ENCODE measurements at places on chromosomes 4 and X.

- no peak for DNase-seq
Measured at GRCh38 chr4:82891707-82892466, 934 bp upstream of the SEC31A start.

- no peak for DNase-seq
Measured at GRCh38 chr4:149166365-149166764, 649.3 kb downstream of the IQCM start.

DNA sequence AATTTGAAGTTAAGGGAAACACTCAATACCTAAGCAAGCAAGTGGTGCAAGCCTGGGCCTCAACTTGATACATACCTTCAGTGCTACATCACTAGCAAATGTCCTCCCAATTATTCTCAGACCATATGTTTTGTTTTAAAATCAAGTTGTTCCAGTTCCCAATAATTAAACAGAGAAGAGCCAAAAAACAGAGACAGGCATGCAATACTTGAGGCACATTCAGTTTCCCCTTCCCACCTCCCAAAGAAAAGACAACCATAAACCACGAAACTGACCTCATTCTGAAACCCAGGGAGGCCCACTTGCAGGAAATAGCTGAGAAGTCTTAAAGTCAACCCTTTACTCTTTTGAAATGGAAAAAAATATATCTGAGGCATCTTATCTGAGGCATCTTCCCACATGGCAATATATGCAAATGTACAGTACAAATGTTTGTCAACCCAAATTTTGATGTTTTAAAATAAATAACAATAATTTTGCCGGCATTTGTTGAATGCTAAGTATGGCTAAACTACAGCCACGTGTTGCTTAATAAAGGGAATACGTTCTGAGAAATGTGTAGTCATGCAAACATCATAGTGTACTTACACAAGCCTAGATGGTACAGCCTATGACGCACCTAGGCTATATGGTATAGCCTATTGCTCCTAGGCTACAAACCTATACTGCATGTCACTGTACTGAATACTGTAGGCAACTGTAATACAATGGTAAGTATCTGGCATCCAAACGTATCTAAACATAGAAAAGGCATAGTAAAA lies 147.5 kb downstream of the TSPAN5 start:
- DNase-seq: no peak

DNA sequence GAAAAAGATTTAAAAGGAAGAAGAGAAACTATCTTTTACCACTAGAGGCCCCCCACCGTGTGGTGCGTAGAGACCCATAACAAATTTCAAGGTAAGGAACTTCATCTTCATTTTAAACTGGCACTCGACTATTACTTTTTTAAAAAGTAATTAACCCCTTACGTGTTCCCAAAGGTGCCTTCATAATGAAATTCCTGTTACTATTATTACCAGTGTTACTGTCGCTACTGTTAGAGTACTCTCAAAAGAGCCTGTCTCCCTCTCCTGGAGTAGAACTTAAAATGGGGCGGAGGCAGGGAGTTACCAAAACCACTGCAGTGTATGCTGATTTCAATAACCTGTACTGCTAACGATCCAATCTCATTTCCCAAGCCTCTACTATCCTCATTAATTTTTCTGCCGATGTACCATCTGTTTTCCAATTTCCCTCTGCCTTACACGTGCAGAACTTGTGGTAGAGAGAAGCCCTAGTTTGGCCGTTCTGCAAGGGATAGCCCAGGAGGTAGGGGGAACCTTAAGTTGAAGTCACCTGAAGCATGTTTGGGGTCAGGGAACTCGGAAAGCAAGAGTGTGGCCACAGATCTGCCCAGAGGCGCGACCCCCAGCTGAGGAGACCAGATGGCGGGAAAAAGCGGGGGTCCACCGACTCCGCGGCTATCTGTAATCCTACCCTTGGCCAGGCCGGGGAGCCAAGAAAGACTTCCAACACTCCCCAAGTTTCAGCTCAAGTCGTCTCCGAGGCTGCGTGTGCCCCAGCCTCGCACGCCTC lies 720 bp upstream of the STK26 start:
- no peak for DNase-seq

DNA sequence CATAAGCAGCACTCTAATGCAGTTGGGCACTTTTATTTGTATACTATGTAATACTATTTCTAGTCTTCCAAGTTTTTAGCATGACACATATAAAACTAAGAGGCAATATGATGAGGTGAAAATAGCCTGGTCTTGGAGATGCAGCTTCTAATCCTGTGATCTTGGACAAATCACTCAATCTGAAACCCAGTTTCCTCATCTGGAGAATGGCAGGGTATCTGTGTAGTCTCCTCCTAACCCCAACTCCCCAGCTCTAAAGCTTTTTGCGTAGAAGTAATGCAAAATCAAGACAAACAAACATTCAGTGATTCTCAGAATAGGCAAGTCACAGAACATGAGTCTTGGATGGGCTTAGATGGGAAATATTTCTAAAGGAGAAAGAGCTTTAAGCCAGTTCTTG lies 36.7 kb upstream of the IL21 start:
- no peak for DNase-seq

DNA sequence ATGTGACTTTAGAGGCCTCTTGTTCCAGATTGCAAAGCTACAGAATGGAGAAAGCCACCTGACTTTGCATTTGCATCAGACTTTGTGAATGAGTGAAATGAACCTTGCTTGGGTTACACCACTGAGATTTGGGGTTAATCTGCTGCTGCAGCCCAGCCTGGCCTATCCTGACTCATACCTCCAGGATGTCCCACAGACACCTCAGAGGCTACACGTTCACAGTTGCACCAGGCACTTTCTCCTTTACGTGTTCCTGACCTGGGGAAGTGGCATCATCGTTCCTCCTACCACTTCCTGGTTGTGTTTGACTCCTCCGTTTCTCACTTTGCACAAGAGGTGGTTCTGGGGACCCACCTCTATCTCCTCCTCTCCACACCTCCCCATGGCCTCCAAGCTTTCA lies 9.2 kb upstream of the SORCS2 start:
- no peak for DNase-seq

DNA sequence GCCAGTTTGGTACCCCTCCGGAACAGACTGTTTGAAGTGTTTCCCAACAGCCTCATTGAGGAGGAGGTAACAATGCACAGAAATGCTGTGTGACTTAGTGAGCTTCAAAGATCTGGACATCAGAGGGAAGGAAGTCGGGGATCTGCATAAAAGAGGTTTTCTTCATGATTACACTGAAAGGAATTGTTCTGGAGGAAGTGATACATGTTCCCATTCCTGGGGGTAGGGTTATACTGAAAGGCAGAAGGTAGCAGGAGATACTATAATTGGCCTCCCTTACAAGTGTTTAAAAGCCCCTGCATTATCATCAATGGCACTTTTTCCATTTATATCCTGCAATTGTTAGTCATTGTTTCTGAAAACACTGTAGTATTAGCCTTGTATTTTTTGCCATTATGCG lies 94.0 kb upstream of the DKK2 start:
- DNase-seq: no peak

GRCh38 chrX:56789518-56790070 lies 60.6 kb downstream of the NBDY start:
- DNase-seq: no peak

- DNase-seq: no peak
Measured at GRCh38 chr4:109079201-109079600, 223.3 kb downstream of the COL25A1 start.

DNA sequence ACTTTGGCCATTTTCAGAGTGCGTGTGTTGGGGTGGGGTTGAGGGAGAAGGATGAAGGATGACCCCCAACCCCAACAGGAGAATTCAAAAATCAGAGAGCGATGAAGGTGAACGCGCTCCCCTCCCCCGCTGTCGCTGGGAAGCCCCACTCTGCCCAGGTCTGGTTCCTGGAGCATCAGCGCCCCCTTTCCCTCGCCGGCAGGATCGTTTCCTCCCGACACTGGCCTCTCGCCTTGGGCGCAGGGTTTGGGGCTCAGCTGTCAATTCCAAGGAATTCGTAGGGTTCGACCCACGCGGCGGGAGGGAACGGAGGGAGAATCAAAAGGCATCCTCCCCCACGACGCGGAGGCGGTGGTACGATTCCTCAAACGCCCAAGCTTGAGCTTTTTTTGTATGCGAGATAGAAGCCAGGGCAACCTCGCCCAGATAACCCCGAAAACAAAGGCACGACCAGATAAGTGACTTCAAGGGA lies 1.0 kb upstream of the PDGFRA start:
- DNase-seq: peak; percentile 82

- no peak for DNase-seq
Measured at GRCh38 chr4:27096142-27096824, 235.6 kb downstream of the STIM2 start.

DNA sequence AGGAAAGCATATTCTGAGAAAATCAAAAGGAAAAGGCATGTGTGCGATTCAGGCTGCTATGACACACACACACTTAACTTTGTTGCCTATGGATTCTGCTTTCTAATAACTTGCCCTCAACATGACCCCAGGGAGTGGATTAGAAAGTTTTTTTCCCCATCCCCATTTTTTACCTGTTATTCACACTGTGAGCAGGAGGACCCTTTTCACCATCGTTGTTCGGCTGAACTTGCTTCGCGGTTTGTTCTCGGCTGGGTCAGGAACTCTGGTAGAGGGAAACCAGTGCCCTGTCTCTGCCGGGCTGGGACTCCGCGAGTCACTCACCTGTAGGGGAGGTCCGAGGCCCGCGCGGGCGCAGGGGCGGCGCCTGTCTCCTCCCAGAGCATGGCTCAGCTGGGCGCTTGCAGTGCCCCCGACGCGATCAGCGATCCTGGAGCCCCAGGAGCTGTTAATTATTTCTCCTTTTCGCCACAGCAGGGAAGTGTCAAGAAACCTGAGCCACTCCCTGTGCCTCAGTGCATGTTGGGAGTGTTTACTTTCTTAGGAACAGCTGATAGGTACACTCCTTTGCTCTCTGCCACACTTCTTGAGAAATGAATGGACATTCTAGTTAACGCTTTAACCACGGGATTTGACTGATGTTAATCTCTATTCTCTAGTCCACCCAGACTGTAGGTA lies at the start of gene RASSF6:
RASSF6 (minus strand) TSS at position 322 of the 678 bp plus-strand sequence. CDS start 8,641 bp downstream, outside the sequence.
- DNase-seq: no peak

GRCh38 chr4:176814770-176815169 lies 22.0 kb upstream of the VEGFC start:
- no peak for DNase-seq

- no peak for DNase-seq
Measured at GRCh38 chrX:20969565-20969964, 404.7 kb upstream of the CNKSR2 start.

DNA sequence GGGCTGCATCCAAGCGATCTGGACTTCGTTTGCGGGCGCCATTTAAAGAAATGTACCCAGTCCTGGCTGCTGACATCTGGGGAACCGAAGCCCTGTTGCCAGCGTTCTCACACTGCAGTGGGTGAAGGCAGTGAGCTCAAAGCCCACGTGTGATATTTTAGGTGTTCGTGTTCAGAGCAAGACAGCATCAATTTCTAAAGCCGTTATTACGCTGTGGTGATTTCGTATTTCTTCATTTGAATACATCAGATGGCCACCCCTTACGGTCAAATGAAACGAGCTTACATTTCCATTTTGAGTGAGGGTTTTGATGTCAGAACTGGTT lies 376 bp upstream of the C4orf36 start:
- no peak for DNase-seq

GRCh38 chr4:186487726-186488125 lies 67.6 kb downstream of the MTNR1A start:
- DNase-seq: no peak

GRCh38 chr4:169366821-169367220 lies 96.1 kb upstream of the SH3RF1 start:
- DNase-seq: no peak

DNA sequence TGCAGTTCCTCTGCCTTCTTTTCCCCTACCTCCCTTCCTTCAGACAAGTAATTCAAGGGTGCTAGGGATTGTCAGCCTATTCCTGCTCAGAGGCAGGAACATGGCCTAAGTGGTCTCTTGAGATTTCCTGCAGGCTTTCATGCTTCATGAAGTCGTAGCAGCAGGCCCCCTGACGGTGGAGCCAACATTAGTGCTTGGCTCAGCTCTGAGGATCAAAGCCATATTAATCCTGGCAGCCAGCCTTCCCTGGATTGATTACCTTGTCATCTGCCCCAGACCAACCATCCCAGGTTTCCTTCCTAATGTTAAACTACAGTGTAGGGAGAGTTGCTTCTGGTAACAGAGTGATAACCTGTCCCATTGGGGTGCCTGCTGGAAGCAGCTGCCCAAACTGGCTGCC lies 84.1 kb downstream of the SLC16A2 start:
- DNase-seq: no peak

DNA sequence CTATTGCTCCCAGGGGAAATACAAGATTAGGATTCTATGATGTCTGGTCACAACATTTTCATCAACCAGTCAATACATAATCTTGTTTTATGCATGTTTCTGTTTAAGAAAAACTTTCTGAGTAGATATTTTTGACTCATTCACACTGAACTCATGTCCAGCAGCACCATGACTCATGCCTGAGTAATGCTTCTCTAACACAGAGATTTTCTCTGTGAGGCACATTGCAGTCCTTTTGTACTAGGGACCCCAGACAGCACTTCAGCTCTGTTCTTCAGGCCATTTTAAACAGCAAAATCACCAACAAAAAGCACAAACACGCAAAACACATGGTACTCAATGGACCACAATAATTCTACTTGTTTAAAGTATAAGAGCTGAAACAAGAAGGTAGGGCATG lies 83.6 kb downstream of the MXRA5 start:
- peak; percentile 5 for DNase-seq

DNA sequence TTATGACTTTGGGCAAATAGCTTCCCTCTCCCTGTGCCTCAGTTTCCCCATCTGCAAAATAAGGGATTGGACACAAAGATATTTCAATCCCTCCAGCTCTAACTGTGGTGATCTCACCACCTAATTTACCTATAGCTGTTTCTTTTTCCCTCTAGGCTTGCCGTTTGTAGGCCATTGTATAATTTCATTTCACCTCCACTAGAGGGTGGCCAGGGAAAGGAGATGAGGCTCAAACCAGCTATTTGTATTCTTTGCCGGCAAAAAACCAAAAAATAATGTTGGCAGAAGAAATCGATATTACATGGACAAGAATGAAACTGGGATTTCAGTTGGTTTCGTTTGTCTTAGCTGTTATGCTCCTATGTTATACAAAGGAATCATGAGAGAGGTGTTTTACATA lies 36.1 kb upstream of the DOCK11 start:
- peak; percentile 9 for DNase-seq

- DNase-seq: no peak
Measured at GRCh38 chr4:173500841-173501591, 29.0 kb downstream of the HAND2 start.

- no peak for DNase-seq
Measured at GRCh38 chr4:69936566-69936965, 5.7 kb downstream of the CSN1S1 start.

- no peak for DNase-seq
Measured at GRCh38 chr4:174375422-174375821, 91.7 kb downstream of the CEP44 start.

Measured in tibial nerve (tissue), 4 donors.